ENCODE measurements at places on chromosomes 6 and 20.

GRCh38 chr6:87408721-87409155 is 966 bp downstream of the CFAP206 start:
- no peak for DNase-seq

DNA sequence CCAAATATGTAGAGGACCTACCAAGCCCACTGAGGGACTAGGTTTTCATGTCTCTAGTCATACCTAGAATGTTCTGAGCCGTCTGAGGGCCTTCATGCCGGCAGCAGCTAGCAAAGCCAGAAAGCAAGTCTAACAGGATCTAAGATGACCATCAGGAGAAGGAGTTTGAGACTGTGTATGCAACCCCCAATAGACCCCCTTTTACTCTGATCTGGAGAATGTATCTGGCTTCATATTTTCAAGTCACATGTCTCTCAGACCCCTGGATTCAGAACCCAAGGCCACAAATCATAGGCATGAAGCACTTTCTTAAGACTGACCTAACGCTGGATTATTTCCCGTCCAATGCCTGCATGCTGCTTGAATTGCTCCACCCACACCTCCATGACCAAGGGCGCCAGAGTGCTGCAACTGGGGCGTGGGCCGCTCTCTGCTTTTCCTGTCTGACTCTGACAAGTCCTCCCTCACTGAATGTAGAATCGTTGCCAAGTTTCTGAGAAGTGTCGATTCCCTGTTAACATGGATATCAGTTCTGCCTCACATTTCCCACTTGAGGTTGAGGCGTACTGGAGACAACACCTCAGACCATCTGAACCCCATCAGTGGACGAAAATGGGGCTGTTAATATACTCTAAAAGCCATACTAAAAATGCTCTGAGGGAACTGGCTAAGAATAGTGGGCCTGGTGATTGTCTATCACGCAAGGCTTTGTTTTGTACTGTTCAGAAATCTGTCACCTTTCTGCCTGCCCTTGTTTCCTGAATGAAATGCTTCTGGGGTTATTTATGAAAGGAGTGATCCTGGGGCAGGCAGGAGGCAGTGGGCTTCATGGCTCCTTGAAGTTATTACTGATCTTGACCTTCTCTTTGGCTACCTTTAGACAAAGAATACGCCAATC is 23.9 kb upstream of the ASXL1 start:
- peak; percentile 86 for DNase-seq

GRCh38 chr6:163707387-163708355 is 293.2 kb downstream of the QKI start:
- DNase-seq: no peak

DNA sequence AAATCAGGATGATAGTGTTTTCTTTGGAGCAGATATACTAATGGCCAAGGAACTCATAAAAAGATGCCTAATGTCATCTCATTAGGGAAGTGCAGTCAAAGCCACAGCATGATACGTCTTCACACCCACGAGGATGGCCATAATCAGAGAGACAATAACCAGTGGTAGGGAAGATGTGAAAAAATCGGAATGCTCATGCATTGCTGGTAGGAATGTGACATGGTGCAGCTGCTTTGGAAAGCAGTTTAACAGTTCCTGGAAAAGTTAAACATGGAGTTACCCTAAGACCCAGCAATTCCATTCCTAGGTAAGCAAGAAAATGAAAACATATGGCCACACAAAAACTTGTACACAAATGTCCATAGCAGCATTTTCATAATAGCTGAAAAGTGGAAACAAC is 29.9 kb downstream of the BCAS1 start:
- no peak for DNase-seq

- no peak for DNase-seq
Measured at GRCh38 chr6:15768999-15769398, 106.2 kb upstream of the DTNBP1 start.

DNA sequence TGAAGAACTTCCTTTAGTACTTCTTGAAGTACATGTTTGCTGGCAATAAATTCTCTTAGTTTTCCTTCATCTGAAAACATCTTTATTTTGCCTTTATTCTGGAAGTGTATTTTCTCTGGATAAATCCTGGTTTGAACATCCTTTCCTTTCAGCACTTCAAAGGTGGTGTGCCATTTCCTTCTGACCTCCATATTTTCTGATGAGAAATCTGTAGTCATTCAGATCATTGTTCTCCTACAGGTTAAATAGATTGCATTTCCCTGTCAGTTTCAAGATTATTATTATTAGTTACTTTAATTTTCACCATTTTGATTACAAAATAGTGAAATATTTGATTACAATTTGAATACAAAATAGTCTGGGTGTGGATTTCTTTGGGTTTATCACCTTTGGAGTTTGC is 134.5 kb downstream of the CDH26 start:
- DNase-seq: no peak

DNA sequence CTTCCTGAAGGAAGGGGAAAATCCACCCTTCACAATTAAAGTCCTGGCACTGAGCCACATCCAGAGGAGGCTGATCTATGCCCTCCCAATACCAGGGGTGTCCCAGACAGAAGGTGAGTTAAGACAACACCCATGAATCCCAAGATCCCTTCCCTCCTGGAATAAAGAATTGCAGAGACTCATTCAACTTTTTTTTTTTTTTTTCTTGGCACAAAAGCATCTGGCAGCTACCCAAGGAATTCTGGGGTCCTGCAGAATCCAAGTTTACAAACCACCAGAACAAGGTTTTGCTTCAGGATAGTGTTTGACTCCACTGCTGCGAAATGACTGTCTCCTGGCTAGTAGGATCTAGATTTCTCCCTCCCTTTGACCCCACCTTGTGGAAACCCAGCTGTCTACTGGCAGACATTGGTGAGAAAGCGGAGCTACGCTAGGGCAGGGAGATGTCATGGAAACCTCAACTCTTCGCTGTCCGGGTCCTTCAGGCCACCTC is 37.4 kb downstream of the JAG1 start:
- DNase-seq: no peak

GRCh38 chr20:54649511-54649962 is 174.1 kb downstream of the DOK5 start:
- peak; percentile 93 for DNase-seq

GRCh38 chr6:170222498-170223471 is 68.1 kb downstream of the DLL1 start:
- DNase-seq: peak; percentile 69

- no peak for DNase-seq
Measured at GRCh38 chr6:1326535-1327121, 14.7 kb downstream of the FOXQ1 start.

DNA sequence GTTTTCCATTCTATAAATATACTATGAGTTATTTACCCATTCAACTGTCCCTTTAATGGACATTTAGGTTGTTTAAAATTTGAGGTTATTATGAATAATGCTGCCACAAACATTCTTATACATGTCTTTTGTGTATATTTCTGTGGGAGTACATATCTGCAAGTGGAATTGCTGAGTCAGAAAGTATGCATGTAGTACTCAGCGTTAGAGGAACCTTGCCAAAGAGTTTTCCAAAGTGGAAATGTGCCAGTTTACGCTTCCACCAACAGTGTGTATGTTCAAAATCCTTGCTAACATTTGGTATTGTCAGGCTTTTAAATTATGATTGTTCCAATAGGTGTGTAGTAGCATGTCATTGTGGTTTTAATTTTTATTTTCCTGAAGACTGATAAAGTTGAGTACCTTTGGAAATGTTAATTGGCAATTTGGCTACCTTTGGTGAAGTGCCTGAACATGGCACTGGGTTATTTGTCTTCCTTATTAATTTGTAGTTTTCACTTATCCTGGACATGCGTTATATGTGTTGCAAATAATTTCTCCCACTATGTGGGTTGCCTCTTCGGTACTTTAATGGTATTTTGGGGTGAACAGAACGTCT is 341.2 kb downstream of the CD83 start:
- DNase-seq: no peak

- no peak for DNase-seq
Measured at GRCh38 chr20:50799890-50800550, 5.2 kb downstream of the BCAS4 start.

DNA sequence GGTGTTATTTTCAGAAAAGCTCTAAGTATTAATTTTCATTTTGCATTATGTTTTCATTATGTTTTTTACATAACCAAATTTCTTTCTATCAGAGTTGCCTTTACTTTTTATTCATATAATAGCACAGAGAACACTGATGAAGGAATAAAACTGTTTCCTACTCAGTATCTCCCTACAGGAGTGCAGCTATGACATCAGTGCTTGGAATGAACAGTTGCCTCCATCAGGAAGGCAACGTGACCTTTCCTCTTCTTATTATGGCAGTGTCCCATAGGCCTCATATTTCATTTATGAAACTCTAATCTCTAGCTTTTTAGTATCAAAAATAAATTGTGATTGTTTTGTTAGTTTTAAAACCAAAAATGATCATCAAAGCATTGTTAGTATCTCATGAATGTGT is 712.8 kb downstream of the CD109 start:
- DNase-seq: no peak

DNA sequence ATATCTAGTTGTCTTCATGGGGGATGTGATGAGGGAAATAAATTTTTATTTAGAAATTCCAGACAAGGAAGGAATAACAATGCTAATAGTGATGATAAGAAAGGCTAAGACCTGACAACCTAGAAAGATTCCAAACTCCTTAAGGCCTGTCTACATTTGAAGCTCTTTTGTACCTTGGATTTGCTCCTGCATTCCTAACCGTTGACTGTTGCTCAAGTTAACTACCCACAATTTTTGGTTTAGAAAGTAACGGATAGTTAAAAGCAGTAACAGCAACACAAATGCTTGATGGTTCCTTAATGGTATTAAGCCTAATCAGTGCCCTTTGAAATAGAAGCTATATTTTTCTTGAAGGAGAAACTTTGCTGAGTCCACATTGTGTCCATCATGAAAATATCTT is 52.9 kb downstream of the TRMT11 start:
- no peak for DNase-seq

DNA sequence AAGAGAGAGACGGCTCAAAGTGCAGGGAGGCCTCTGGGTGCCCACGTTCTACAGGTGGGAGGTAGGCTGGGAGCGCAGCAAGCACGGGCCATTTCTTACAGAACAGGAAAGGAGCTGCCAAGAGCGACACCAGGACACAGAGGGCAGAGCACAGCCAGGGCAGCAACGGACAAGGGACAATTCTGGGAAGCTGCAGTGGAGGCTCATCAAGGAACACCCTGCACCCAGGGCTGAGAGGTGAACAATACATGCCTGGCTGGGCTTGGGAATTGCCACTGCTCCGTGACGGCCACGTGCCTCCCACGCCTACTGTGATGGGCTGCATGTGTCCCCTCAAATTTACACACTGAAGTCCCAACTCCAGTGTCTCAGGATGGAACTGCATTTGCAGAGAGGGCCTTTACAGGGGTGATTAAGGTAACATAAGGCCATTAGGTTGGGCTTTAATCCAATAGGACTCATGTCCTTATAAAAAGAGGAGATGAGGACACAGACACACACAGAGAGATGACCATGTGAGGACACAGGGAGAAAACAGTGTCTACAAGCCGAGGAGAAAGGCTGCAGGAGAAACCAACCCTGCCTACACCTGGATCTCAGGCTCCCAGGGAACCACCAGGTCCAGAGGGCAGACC is 13.6 kb downstream of the SERPINB6 start:
- DNase-seq: no peak

GRCh38 chr6:145756170-145756662 is 20.9 kb upstream of the EPM2A start:
- DNase-seq: no peak

- DNase-seq: no peak
Measured at GRCh38 chr6:159093609-159094443, 49.0 kb upstream of the TAGAP start.

GRCh38 chr20:32474967-32475811 is 109.9 kb downstream of the NOL4L start:
- DNase-seq: peak; percentile 96

DNA sequence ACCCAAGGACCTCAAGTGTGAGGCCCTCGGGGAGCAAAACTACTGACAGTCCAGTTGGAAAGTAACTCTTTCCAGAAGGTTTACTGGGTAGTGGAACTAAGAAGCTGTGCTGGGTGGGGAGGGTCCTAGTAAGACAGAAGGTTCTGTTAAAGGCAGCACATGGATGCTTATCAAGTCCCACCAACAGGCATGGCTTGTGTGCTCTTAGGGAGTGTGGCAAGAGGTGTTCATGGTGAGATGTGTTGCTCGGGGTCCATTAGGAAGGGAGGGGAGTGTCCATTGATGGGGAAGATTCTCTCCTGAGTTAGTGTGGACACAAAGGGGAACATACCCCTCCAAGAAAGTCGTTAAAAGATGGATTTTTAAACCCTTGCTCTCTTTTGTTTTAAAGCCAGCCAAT is 120.6 kb downstream of the LY86 start:
- DNase-seq: no peak

GRCh38 chr6:34547701-34548644 is 8.2 kb downstream of the SPDEF start:
- no peak for DNase-seq

- DNase-seq: no peak
Measured at GRCh38 chr6:111342913-111343312, 140.1 kb downstream of the REV3L start.

- no peak for DNase-seq
Measured at GRCh38 chr20:1557605-1558004, at the start of gene SIRPD. TSS of gene SIRPD (minus strand) at chr20:1557705. CDS start at chr20:1557653, 52 bp downstream.

DNA sequence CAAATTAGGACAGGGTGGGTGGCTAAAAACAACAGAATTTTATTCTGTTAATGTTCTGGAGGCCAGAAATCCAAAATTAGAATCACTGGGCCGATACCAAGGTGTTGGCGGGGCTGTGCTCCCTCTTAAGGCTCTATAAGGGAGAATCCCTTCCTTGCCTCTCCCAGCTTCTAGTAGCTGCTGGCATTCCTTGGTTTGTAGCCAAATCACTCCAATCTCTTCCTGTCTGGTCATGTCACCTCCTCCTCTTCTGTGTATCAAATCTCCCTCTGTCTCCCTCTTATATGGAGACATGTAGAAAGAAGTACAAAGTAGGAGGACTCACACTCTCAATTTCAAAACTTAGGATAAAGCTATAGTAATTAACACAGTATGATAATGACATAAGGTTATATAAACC is 102.9 kb upstream of the SIRPA start:
- DNase-seq: no peak

DNA sequence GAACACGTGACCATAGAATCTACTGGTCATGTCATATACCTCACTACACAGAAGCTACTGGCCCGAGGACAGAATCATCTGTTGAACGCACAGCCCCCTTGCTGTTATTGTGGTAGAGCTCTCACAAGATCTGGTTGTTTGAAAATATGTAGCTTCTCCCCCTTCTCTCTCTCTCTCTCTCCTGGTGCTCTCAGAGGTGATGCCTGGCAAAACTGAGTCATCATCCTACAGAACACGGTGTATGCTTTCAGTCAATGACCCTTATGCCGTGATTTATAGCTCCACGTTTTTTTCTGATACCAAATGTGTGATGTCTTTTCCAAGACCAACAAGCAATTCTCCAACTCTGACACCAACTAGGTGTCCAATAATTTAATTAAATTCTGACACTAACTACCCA is 13.0 kb upstream of the RBM24 start:
- no peak for DNase-seq

GRCh38 chr6:149489967-149490366 is 5.2 kb upstream of the ZC3H12D start:
- DNase-seq: no peak

- DNase-seq: no peak
Measured at GRCh38 chr6:87534377-87535047, 55.3 kb downstream of the RARS2 start.

GRCh38 chr6:51531623-51532022 is 555.8 kb downstream of the PKHD1 start:
- DNase-seq: peak; percentile 3

GRCh38 chr6:22227824-22228610 is 68.8 kb downstream of the PRL start:
- DNase-seq: no peak

- peak; percentile 89 for DNase-seq
Measured at GRCh38 chr6:31068669-31069340, 43.6 kb downstream of the C6orf15 start.

Measured in kidney (tissue), 22 donors.